Amniotic epithelial cell (primary cell): ENCODE measurements at places on chromosomes 7 and 10.

DNA sequence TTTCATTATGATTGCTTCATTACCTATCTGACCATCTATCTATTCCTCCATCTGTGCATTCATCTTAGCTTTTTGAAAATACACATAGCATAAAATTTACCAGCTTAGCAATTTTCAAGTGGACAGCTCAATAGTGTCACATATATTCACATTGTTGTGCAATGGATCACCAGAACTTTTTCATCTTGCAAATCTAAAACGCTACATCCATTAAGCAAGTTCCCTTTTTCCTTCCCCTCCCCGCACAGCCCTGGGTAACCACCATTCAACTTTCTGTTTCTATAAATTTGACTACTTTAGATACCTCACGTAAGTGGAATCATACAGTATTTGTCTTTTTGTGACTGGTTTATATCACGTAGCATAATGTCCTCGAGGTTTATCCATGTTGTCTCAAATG is 78.0 kb upstream of the ADRB1 start:
- no peak for DNase-seq

- DNase-seq: no peak
Observed at GRCh38 chr7:95804052-95804451, 31.7 kb downstream of the DYNC1I1 start.

- DNase-seq: peak; percentile 39
Observed at GRCh38 chr7:97064972-97065587, 40.4 kb upstream of the DLX5 start.

DNA sequence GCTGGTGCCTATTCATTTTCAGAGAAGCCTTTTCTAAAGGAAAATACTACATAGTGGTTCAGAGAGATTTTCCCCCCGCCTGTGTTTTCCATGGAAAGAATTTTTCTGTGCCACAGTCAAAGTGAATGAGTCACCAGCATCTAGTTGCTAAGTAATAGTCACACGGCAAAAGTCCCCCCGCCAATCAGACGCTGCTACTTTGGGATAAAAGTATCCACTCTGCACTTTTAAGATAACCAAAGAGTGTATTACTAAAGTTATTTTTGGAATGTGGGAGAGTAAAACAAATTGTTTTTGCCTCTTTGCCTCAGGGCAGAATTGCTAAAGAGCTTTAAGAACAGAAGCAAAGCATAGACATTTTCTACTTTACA is 23.5 kb downstream of the ABLIM1 start:
- peak; percentile 82 for DNase-seq

DNA sequence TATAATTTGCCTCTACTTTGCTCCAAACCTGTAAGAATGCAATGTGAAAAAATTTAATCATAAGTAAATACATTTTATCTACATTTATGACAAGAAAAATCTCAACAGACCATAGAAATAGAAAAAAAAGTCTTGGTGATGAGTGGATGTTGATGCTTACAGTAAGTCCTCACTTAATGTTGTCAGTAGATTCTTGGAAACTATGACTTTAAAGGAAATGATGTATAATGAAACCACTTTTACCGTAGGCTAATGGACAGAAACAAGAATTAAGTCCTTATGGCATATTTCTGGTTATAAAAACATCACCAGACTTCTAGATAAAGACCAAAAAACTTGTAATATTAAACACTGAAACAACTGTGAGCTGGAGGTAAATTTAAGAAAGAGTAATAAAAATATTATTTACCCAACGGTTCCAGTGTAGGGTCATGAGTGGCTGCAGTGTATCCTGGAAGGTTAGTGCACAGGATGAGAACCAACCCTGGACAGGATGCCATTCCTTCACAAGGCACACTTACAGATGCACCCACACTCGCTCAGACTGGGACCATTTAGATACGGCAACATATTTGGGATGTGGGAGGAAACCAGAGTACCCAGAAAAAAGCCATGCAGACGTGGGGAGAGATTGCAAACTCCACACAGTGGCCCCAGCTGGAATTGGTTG is 76.3 kb downstream of the GLCCI1 start:
- DNase-seq: no peak

DNA sequence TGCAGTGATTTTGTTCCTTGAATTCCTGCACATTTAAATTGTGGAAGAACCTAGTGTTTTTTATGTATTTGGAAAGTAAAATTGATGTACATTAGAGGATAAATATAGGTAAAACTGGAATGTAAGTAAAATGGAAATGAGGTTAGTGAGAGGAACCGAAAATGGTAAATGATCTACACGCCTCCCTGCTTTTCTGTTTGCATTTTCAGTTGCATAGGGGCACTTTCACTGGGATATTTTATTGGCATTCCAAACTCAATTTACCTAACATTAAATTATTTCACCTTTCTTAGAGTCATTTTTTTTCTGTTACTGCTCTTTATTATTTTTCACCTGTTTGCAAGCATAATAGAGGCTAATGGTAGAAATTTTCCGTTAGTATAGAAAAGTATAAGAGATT is 8.0 kb downstream of the CDK13 start:
- no peak for DNase-seq
